Stimulated activated CD8-positive, alpha-beta memory T cell treated with anti-CD3 and anti-CD28 coated beads, Interleukin-4, amount 100 ng/mL, for 24 hours (primary cell): ENCODE measurements at places on chromosomes 6 and 20.

GRCh38 chr20:15789079-15789478 lies 784.2 kb downstream of the KIF16B start:
- no peak for DNase-seq

GRCh38 chr20:13639150-13639497 lies 392 bp upstream of the TASP1 start:
- no peak for DNase-seq

- peak; percentile 4 for DNase-seq
Observed at GRCh38 chr6:166998256-166999144, 697 bp upstream of the CEP43 start.

DNA sequence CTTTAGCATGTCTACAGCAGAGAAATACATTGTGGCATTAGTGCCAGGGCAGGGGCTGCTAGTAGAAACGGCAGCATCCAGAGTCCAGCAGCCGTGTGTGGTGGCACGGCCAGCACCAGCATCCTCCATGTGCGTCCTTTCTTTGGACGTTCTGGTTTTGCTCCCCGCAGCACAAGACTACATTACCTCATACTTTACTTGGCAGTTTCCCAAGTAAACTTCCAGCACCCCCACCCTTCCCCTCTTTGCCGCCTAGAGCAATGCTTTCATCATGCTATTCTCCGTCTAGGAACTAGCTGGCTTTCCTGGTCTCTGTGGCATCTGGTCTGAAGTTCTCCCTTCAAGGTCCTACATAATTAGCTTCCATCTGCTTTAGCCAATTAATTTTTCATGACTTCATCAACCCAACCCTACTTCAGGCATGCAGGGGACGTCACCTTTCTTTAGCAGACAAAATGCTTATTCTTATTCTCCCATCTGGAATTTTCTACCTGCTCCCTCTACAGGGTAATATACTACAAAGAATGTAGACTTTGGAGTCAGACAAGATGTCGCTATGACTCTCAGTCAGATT lies 67.6 kb downstream of the BLOC1S5 start:
- no peak for DNase-seq

DNA sequence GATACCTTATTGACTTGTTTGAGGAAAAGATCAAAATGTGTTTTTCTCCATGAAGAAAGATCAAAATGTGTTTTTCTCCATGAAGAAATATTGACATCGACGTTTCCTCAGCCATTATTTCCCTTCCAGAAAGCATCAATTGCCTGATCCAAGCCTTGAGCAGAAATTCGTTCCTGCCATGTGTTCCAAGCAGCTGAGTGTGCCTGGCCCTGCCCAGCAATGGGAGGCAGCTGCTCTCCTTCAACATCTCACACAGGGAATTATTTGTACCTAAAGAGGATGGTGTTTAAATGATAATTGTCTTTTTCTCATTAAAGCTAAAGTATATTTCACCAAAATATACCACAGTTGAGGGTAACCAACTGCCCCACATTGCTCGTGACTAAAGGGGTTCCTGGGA lies 7.8 kb upstream of the DUSP22 start:
- no peak for DNase-seq

DNA sequence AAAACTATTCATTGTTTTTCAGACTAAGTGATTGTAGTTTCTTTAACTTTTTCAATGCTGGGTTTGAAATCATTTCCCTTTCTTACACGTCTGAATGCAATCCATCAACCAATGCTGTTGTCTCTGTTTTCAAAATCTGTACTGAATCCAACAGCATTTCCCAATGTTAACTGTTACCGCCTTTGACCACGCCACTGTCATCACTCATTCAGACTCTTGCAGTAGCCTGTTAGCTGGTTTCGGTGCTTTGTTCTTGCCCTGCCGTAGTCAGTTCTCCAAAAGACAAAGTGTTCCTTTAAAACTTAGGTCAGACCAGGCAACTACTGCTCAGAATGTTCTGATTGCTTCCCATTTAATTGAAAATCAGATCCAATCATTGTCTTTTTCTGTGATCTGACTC lies 131.3 kb downstream of the PLCB4 start:
- no peak for DNase-seq

DNA sequence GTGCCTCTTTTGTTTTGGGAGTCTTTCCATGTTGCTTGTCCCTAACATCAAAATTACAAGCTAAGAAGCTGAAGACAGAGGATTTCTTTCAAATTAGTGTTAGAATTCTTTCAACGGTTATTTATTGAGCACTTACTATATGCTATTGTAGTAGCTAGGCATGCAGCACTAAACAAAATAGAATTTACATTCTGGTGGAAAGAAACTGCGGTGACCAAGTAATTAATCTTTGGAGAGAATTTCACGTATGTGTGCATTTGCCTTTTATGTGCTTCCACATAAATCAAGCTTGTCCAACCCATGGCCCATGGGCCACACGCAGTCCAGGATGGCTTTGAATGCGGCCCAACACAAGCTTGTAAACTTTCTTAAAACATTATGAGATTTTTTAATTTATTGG lies 33.0 kb upstream of the DUSP22 start:
- no peak for DNase-seq

DNA sequence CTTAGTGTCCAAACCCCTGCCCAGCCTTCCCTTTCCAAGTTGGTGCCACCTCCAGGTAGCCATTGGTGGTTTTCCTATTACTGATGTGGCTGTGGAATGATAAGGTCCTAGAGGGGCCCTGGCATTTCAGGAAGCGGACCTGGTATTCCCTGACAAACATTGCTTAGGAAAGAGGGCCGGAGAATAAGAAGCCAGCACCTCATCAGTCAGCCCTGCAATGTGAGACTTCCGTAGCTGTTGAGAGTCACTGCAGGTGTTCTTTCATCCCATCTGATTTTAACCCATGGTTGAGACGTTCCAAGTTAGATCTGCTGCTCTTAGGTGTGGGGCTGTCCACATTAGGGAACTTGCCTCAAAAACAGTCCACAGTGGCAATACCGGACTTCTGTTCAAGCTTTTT lies 14.8 kb upstream of the NPEPL1 start:
- DNase-seq = no peak

GRCh38 chr6:161215876-161216615 lies 57.8 kb downstream of the AGPAT4 start:
- no peak for DNase-seq

- no peak for DNase-seq
Observed at GRCh38 chr6:23027281-23027680, 457.9 kb downstream of the HDGFL1 start.

GRCh38 chr20:52103335-52103912 lies 88.2 kb downstream of the ZFP64 start:
- no peak for DNase-seq

DNA sequence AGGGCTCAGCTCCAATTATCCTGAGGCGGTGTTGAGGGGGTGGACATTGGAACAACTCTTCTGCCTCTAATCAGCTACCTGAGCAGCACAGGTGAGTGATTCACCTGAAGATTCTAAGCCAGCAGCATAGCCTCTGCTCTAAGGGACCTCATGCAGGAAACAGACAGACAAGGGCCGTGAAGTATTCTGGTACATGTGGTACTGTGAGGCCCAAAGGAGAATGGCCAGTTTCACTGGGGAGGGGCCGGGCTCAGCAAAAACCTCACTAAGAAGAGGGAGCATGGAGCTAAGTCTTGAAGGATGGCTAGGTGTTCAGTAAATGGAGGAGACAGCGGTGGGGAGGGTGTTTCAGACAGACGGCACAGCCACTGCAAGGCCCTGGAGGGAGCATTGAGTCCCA lies 58.5 kb upstream of the CCDC167 start:
- DNase-seq = no peak

DNA sequence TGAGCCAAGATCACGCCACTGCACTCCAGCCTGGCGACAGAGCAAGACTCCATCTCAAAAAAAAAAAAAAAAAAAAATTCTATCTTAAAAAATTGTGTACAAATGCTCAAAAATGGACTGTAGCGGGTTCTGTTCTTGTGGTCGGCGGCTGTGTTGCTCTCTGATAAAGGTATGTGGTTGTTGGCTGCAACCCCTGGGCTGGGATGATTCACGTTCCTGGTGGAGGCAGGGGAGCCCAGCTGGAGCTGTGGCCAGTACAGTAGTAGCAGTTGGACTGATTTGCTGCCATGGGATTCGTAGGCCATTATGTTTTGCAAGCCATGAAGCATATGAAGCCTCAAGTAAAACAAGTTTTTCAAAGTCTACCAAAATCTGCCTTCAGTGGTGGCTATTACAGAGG lies 22.3 kb downstream of the MDN1 start:
- DNase-seq = no peak

- DNase-seq = no peak
Observed at GRCh38 chr6:89723046-89723445, 84.5 kb upstream of the LYRM2 start.

DNA sequence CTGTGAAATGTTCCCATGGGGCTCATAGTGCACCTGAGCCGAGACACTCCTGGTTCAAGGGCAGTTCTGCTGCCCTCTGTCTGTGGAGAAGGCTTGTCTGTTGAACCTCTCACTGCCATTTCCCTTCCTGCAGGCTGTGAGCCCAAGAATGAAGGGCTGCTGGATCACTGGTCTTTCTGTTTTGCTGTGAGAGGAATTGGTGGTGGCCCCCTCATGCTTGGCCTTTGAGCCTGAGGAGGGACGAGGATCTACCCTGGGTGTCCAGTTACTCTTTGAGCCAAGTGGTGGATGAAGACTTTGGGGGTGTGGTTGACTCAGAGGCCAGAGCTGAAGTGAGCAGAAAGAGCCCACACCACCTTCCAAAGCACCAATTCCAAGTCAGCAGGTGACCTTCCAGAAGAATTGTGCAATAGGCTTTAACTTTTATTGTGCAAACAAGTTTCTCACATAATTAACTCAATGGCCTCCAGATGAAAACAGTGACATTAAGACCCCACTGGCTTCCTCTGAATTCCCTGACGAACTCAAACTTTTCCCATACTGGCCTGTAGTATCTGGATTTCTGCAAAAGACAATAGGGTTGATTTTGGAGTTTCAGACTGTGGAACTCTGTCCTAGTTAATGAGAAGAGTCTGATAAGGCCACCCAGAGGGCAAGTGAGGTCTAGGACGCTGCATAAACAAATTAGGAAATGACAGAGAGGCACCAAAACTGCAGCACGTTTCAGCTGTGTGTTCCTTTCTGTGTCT lies 101.5 kb downstream of the PHACTR3 start:
- no peak for DNase-seq

- no peak for DNase-seq
Observed at GRCh38 chr6:39388606-39389483, 66.3 kb upstream of the KCNK16 start.

GRCh38 chr6:106103728-106104109 lies 17.6 kb downstream of the PRDM1 start:
- DNase-seq = no peak

DNA sequence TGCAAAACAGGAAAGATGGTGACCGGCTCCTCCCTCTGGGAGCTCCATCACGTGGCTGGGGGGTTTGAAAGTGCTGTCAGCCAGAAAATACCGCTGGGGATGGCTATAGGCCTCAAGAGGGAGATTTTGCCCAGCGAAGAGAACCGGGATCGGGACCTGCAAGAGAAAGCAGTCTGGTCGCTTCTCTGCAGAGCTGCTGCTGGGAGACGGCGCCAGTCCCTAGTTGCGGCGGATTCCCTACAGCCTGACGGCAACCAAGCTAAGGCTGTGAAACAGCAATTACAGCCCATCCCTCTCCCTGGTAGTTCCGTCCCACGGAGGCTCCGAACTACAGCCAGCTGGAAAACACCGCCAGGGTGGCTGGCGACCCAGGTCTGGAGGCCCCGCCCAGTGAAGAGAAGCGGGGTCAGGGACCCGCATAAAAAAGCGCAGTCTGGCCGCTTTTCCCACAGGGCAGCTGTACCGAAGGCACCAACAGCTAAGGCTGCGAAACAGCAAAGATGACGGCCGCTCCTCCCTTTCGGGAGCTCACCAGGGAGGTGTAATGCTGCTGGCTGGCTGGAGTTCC lies 238.1 kb upstream of the IRAK1BP1 start:
- DNase-seq = no peak

DNA sequence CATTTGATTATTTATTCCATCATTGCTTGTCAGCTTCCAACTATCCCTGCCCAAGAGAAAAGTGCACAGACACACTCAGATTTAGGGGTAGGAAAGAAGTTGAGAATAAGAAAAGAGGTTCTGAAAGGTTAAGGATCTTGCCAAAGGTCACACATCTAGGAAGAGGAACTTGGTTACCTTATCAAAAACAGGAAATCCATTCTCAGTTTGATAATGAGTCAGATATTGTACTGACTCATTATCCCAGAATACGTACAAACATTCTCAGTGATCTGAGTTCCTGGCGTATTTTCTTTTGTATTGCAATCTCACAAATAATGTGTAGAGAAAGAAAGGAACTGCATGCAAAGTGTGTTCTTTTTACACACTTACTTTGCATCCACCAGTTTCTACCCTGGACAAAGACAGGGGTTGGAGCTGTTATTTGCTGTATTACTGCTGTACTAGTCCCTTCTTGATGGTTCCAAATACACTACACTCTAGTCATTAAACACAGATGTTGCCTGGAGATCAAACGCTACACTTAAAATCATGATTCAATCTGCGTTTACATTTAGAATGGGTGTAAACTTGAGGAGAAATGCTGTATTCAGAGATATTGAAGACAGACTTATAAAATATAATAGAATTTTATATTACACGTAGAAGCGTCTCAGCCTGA lies 545.7 kb downstream of the PRKN start:
- DNase-seq = no peak
